ENCODE measurements at places on chromosomes 1 and 21.

- DNase-seq = no peak
Measured at GRCh38 chr1:170808216-170808885, 127.0 kb upstream of the MROH9 start.

GRCh38 chr1:61269602-61270001, 187.2 kb downstream of the NFIA start:
- DNase-seq = no peak

DNA sequence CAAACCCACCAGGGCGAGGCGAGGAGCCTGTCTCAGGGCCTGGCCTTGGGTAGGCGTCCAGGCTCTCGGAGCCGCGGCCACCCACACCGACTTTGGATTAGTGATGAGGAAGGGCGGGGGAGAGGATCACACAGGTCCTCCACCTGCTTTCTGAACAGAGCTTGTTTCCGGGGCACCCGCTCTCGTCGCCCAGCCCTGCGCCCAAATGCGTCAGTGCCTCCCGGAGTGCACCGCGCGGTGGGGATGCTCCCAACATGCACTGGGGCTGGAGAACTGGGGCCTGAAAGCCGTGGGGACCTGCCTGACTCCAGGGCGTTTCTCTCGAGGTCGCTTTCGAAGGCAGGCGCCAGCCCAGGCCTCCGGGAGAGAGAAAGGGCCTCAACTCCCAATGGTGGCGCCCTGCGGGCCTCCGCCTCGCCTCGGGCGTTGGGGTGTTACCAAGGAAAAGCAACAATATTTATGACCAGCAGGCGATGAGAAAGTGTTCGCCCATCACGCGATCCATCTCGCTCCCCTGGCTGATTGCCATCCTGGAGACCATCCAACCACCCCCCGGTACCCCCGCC, 8.9 kb upstream of the LHX8 start:
- DNase-seq = no peak

DNA sequence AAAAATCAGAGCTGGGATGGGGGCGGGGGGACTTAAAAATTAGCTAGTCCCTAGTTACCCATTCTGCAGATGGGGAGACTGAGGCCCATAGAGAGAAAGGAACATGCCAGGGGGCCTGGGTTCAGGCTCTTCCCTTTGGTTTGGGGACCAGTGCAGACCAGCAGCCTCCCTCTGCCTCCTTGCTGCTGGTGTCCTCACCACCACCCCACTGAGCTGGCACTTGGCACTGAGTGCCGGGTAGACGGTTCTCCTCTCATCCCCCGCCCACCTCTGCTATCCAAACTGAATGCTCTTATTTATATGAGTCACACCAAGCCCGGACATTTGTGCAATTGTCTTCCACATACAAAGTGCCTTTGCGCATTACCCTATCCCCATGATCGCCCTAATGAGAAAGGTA, 39.2 kb downstream of the CAMK2N1 start:
- DNase-seq = no peak

DNA sequence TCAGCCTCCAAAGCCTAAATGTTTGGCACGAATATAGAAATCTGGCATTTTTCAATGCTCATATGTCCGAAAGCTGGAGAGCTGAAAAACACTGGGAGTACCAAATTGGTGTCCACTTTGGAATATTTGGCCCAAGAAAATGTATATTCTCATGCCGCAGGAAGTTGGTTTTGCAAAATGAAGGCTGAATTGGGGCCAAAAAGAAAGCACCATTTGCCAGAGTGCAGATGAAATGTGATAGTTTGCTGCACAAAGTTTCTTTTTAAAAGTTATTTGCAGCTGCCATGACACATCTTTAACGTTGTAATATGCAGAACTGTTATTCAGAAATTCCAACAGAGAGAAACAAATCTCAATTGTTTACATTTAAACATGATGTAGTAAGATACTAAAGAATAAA, 124.2 kb upstream of the LYPLAL1 start:
- no peak for DNase-seq

DNA sequence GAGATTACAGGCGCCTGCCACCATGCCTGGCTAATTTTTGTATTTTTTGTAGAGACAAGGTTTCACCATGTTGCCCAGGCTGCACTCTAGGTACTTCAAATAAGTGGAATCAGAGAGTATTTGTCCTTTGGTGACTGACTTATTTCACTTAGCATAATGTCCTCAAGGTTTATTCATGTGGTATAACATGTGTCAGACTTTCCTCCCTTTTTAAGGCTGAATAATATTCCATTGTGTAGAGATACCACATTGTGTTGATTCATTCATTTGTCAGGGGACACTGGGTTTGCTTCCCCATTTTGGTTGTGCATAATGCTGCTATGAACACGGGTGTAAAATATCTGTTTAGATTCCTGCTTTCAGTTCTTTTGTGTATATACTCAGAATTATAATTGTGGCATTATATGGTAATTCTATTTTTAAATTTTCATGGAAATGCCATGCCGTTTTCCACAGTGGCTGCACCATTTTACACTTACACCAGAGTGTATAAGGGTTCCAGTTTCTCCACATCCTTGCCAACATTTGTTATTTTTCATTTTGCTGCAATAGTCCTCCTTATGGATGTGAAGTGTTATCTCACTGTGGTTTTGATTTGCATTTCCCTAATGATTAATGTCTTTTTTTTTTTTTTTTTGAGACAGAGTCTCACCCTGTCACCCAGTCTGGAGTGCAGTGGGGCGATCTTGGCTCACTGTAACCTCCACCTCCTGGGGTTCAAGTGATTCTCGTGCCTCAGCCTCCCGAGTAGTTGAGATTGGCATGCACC, 35.1 kb downstream of the IL6R start:
- DNase-seq = peak; percentile 37

GRCh38 chr1:5915587-5916571, 76.3 kb downstream of the NPHP4 start:
- DNase-seq = peak; percentile 47

GRCh38 chr1:14442669-14443068, 155.8 kb upstream of the KAZN start:
- no peak for DNase-seq
